ENCODE measurements at places on chromosomes 5 and 9. TPM values are rescaled to one million over a fixed set of nuclear protein-coding genes. Genes with fewer than 3 reads are reported as not detected.

BDP1 gene
- total RNA-seq = 28.1 TPM

DNA sequence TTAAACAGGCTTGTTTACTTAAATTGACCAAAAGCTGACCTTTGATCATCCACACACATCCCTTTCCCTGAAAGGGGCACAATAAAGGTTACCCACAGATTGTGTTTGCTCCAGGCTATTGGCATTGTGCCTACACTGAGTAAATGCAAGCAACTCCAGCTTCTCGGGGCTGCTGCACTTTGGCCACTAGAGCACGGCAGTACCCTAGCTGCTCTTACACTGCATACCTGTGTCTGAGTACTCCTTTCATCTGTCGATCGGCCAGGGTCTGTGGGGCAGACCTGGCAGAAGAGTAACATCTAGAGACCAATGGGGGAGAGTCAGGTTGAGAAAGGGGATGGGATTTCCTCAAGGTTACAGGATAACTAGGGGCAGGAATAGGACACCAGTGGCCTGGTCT is 281.9 kb upstream of the NMUR2 start:
- no peak overlapping the region for H3K4me3 ChIP-seq
- no peaks in the 10 kb centered on the region for H3K4me1 ChIP-seq
- no peak overlapping the region for H3K27ac ChIP-seq
- no peaks in the 10 kb centered on the region for H3K27me3 ChIP-seq
- H3K36me3 ChIP-seq = no peaks in the 10 kb centered on the region

DNA sequence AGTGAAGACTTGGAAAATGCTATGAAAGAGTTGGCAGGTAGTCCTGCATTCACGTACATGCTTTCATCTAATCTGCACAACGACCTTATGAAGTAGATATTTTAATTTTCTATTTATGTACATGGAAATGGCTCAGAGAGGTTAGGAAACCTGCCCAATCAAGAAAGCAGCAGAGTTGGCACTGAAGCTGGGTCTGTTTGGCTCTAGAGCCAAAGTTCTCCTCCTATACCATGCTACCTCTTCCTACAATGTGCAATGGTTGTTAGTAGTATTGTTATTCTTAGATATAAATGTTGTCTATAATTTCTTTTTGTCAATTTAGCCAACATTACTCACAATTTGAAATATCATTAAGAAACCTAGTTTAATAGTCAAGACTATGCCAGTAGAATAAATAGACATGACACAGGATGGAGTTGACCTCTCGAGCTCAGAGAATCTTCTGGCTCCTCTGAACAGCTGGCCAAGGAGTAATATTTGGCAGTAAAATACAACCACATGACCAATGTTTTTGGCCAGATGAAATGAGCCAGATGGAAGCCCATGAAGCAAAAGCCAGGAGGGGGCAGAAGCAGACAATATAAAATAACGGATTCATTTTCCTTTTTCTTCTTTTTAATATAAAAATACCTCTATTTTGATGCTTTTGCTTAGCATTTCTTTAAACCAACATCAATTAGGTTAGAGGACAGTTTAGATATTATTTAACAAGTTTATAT is 542.3 kb downstream of the PDE4D start:
- no peaks in the 10 kb centered on the region for H3K4me1 ChIP-seq
- H3K27me3 ChIP-seq = peaks cover 14% of the 10 kb centered on the region
- H3K36me3 ChIP-seq = no peaks in the 10 kb centered on the region
- no peak overlapping the region for H3K27ac ChIP-seq
- DNase-seq = no peak

DNA sequence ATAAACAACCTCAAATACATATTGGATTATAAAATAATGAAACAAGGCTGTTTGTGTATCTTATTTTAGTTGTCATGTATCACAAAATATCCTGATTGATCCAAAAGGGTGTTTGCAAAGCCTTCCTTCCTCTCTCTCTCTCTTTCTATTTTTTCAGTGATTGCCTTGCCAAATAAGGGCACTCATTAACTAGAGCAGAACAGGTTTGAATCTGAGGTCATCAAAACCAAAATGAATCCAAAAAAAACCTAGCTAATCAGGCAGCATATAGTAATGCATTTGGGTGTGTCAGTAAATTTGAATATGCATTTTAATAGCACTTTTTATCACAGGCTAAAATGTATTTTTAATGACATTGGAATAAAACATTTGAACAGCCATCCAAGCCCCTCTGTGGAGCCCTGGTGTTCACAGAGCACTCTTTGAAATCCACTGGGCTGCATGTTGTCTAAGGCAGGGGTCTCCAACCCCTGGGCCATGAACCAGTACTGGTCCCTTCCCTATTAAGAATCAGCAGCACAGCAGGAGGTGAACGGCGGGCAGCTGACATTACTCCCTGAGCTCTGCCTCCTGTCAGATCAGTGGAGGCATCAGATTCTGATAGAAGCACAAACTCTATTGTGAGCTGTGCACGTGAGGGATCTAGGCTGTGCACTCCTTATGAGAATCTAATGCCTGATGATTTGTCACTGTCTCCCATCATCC is 171.8 kb upstream of the RAI14 start:
- peaks cover 8% of the 10 kb centered on the region for H3K4me1 ChIP-seq
- no peak overlapping the region for H3K27ac ChIP-seq
- H3K36me3 ChIP-seq = no peaks in the 10 kb centered on the region
- H3K4me3 ChIP-seq = no peak overlapping the region

DNA sequence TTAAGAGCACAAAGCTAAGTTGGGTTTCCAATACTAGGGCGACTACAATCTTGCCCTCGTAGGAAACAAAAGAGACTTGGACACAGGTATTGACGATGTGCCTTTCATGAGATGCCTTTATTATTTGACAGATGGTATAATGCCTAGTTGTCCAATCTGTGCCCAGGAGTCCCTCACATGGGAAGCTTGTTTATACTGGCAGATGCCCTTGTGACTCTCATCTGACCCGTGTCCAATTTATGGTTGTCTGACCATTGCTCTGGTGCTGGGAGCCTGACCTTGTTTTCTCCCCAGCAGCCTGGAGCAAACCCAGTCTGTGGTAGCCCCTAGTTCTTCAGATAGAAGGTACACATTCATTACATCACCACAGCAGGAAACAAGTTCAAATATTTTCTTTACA is 511.7 kb downstream of the AGTPBP1 start:
- peaks cover 4% of the 10 kb centered on the region for H3K27me3 ChIP-seq
- no peak overlapping the region for H3K27ac ChIP-seq
- no peaks in the 10 kb centered on the region for H3K4me1 ChIP-seq
- no peak overlapping the region for H3K4me3 ChIP-seq

MARCHF6 gene
- 86.1 TPM for total RNA-seq

ZNF879 gene
- 2.1 TPM for total RNA-seq

- no peak for DNase-seq
- peaks cover 77% of the 10 kb centered on the region for H3K4me1 ChIP-seq
- H3K27ac ChIP-seq = peak overlapping the region; percentile 92
Observed at GRCh38 chr5:151208481-151208914, 15.4 kb downstream of the CCDC69 start.

DNA sequence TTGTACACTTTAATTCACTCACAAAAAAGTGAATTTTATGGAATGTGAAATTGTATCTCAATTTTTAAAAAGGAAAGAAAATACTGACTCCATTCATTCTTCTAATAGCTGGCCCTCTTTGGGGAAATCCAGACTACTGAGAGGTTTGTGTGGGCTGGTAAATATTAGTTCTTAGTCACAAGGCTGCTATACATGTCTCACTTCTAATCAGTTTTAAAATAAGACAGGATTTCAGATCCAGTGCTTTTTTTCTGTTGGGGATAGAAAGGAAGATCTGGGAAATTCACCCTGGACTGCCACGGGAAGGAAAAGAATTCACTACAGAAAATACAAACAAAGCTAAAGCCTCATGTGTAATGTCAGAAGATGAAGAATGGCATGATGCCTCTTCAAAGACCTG is 32.7 kb upstream of the ADAMTSL1 start:
- no peak for DNase-seq
- no peaks in the 10 kb centered on the region for H3K36me3 ChIP-seq
- no peak overlapping the region for H3K4me3 ChIP-seq

DNA sequence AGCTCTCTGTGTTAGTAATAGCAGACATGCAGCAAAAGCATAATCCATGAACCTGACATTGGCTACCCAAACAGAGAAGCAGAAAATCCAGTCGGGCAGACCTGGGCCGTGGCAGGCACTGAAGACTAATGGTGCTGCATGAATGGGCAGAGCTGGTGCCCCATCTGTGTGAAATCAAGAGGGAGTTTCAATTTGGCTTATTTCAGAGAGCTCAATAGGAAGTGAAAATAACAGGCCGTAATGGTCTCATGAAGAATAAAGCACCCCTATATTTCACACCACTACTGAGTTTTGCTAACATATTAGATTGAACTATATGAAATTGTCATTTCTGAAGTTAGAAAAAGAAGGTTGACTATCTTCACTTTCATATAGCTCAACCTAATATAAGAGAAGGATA is 149.7 kb downstream of the ENC1 start:
- H3K4me3 ChIP-seq = no peak overlapping the region
- no peak overlapping the region for H3K27ac ChIP-seq
- DNase-seq = no peak

DNA sequence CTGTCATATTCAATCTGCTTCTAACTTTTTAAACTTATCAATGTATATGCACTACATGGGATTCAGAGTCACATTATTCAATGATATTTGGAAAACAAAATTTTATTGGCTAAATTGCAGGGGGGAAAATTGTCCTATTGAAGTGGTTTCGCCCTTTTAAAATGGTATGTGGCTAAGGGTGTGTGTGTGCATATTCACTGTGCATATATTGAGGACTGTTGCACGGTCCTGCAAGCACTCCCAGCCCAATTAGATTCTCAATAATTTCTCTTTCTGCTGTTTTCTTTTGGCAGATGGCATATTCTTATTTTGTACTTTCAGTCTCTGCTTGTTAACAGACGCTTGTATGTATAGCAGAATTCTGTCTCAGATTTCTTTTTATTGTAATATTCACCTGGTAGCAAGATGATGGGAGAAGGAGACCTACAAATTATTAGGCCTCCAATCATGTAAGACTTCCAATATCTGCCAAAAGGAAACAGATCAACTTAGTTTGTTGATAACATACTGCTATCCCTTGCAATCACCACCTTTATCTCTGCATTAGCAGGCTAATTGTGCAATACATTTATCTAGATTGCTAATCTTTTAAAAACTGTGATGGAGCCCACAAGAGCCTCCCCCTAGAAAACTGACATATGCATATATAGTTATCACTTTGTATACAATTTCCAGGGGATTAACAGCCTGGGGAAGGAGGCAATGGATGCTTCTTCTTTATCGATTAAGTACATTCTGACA is 411.5 kb downstream of the PLK2 start:
- no peak overlapping the region for H3K4me3 ChIP-seq
- H3K27me3 ChIP-seq = no peaks in the 10 kb centered on the region
- H3K4me1 ChIP-seq = no peaks in the 10 kb centered on the region
- no peaks in the 10 kb centered on the region for H3K36me3 ChIP-seq

RGS7BP gene
- total RNA-seq = not detected

GRCh38 chr5:16588434-16589214 is 28.2 kb downstream of the RETREG1 start:
- no peak for DNase-seq
- no peaks in the 10 kb centered on the region for H3K27me3 ChIP-seq
- H3K36me3 ChIP-seq = peaks cover 57% of the 10 kb centered on the region
- no peak overlapping the region for H3K4me3 ChIP-seq
- no peak overlapping the region for H3K27ac ChIP-seq

DNA sequence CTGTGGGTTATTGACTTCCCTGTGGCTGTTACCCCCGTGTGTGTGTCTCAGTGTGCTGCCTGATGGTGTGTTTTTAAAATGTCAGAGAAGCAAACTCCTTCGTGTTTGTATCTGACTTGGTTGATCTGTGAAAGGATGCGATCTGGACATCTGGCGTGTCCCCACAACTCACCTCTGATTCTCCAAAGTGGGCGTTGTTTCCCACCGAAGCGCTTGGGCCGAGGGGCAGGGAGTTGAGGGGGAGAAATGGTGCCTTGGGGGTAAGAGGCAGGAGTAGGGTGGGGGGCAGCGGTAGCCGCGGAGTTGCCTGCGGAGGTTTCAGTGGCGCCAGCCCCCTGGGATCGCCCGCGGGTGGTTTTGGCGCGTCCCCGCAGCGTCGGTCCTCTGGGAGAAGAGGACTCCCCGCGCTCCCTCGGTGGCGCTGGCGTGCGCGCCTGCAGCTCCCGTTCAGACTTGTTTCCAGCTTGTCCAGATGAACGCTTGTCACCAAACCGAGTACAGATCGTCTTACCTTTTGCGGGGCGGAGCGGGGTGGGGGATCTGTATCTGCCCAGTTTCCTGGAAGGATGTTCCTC is 1.1 kb downstream of the MAST4 start:
- no peak overlapping the region for H3K27ac ChIP-seq
- H3K27me3 ChIP-seq = peaks cover 81% of the 10 kb centered on the region
- no peak for DNase-seq
- H3K4me3 ChIP-seq = peak overlapping the region; percentile 64

DDX4 gene
- total RNA-seq = not detected

- no peak overlapping the region for H3K4me3 ChIP-seq
- H3K36me3 ChIP-seq = no peaks in the 10 kb centered on the region
- DNase-seq = no peak
Observed at GRCh38 chr9:129185991-129186390, 7.9 kb upstream of the IER5L start.

DNA sequence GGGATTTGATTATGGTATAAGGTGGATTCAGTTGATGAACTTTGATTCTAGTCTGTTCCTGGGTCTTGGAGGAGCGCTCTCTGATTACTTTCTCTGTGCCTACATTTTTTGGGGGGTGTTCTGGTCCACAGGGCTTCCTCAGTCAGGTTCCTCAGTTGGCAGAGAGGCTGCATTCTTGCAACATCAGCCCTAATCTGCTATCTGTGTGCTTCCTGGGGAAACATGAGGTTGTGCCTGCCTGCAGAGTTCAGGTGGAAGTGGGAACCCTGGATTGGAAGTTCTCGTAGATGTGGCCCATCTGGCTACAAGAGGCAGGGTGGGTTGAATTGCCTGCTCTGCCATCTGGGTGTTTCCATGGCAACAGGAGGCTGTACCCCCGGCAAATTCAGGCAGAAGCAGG is 24.5 kb downstream of the POLK start:
- DNase-seq = no peak
- peaks cover 22% of the 10 kb centered on the region for H3K4me1 ChIP-seq
- H3K4me3 ChIP-seq = no peak overlapping the region
- H3K36me3 ChIP-seq = peaks cover 49% of the 10 kb centered on the region

DNA sequence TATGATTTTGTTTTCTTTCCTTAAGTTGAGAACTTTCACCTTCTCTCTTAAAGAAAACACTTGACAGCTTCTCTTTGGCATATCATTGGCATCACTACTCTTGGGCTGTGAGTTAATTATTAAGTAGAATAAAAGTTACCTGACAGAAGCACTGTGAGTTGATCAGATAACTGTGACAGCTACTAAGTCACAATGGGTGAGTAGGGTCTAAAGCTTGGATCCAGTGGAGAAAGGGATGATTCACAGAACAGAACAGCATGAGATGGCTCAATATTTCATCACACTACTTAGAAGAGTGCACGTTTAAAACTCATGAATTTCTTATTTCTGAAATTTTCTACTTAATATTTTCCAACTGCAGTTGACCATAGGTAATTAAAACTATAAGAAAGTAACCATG is 268.5 kb upstream of the NMUR2 start:
- H3K27me3 ChIP-seq = no peaks in the 10 kb centered on the region
- no peak overlapping the region for H3K4me3 ChIP-seq
- H3K36me3 ChIP-seq = no peaks in the 10 kb centered on the region

SLC36A3 gene
- total RNA-seq = not detected

Data from activated naive CD8-positive, alpha-beta T cell treated with anti-CD3 and anti-CD28 coated beads for 36 hours (primary cell).